Hematopoietic multipotent progenitor cell (in vitro differentiated cells): ENCODE measurements at places on chromosomes 7 and 10. TPM values are rescaled to one million over a fixed set of nuclear protein-coding genes. Genes with fewer than 3 reads are reported as not detected.

DNA sequence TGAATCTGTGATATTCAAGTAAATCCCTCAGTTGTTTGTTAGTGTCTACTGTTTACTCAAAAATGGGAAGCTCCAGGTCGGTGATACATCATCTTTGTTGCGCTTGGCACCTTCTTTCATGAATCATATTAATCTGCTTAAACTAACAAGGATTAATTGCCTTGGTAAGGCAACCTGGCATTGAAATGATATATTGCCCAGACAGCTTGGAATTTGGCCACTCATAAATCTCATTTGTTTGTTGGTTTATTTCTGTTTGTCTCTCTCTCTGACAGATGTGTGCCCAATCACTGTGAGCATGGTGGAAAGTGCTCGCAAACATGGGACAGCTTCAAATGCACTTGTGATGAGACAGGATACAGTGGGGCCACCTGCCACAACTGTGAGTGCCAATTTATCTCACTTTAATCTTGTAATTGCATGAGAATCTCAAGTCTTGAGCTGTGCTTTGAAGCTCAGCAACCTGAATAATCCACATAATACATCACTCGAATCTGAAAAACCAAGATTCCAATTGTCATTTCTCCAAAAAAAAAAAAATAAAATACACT lies 1104.8 kb upstream of the C7orf33 start:
- DNase-seq: no peak

GRCh38 chr7:150855476-150856302 lies 3.4 kb downstream of the AOC1 start:
- DNase-seq: no peak

- DNase-seq: no peak
These were observed 430.5 kb downstream of the MDFIC start for GRCh38 chr7:115352375-115352774.

GRCh38 chr10:76353237-76353851 lies 921.9 kb downstream of the LRMDA start:
- no peak for DNase-seq

GRCh38 chr7:38070718-38071117 lies 107.3 kb upstream of the STARD3NL start:
- no peak for DNase-seq

LRRC18 gene
- not detected for total RNA-seq

ADCY1 gene
- under 0.01 TPM for total RNA-seq

CALHM3 gene
- total RNA-seq: 0.27 TPM

LMOD2 gene
- total RNA-seq: not detected

GIMAP8 gene
- 4.8 TPM for total RNA-seq
